DMS79 treated with DMSO at 0.1 percent for 48 hours (cell line): ENCODE measurements at places on chromosomes 3 and 15.

DNA sequence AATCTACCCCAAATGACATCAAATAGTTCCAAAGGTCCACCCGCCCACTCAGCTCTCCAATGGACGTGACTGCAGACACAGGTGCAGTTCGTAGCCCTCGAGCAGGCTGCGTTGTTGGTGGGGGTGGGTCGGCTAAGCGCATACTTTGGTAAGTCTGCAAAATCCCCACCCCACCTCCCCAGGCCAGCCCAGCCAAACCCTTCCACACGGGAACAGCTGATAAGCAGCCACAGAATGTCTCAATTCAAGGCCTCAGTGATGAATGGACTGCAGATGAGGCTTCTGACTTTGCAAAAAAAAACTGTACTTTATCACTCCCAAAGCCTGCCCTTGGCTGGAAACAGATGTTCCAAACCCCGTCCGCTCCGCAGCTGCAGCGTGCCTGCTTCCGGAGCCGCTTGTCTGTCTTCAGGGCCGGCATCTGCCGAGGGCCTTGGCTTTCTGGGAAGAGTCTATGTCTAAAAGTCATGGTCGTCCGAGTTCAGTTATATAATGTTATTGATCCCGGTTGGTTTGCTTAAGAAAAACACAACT, 38.2 kb downstream of the PCSK6 start:
- no peak for DNase-seq

- DNase-seq, result no peak
Measured at GRCh38 chr15:76401285-76401684, 64.7 kb downstream of the ISL2 start.

- DNase-seq, result peak; percentile 36
Measured at GRCh38 chr3:27483117-27484014, 818 bp downstream of the SLC4A7 start.

DNA sequence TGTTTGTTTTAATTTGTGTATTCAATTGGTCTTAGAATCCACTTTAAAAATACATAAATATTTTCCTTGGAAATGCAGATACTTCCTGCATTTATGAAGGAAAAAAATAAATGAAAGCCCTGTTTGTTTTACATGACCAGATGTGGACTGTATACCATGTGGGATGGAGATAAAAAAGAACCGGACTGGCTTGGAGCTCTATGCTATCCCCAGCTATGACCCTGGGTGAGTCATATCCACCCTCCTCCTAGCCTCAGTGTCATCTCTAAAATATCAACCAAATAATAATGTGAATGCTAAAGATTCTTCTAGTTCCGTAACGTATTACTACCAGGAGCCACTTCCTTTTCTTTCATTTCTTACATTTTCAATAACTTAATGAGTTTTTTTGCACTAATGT, 44.5 kb upstream of the PDZRN3 start:
- no peak for DNase-seq

- DNase-seq, result no peak
Measured at GRCh38 chr15:92524161-92524560, 130.5 kb downstream of the ST8SIA2 start.

- DNase-seq, result no peak
Measured at GRCh38 chr15:52682781-52683180, 3.6 kb upstream of the ATOSA start.

DNA sequence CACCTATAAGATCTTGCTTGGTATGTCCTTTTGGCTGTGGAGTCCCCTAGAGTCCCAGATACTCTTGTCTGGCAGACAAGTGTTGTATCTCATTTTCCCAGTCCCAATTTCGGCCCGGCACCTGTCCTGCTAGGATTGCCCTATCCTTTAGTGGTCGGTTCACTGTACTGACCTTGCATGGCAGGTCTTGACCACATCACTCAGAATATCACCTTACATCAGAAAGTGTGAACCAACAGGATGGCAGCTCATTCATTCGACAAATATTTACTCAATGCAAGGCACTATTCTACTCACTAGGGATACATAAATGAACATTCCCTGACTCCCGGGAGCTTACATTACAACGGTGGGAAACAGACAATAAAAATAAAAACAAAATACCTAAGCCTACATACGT, 5.7 kb upstream of the CCDC80 start:
- DNase-seq, result no peak

- no peak for DNase-seq
Measured at GRCh38 chr3:129305592-129306091, 27.0 kb downstream of the HMCES start.

- DNase-seq, result no peak
Measured at GRCh38 chr15:30859091-30859874, 44.4 kb upstream of the FAN1 start.

DNA sequence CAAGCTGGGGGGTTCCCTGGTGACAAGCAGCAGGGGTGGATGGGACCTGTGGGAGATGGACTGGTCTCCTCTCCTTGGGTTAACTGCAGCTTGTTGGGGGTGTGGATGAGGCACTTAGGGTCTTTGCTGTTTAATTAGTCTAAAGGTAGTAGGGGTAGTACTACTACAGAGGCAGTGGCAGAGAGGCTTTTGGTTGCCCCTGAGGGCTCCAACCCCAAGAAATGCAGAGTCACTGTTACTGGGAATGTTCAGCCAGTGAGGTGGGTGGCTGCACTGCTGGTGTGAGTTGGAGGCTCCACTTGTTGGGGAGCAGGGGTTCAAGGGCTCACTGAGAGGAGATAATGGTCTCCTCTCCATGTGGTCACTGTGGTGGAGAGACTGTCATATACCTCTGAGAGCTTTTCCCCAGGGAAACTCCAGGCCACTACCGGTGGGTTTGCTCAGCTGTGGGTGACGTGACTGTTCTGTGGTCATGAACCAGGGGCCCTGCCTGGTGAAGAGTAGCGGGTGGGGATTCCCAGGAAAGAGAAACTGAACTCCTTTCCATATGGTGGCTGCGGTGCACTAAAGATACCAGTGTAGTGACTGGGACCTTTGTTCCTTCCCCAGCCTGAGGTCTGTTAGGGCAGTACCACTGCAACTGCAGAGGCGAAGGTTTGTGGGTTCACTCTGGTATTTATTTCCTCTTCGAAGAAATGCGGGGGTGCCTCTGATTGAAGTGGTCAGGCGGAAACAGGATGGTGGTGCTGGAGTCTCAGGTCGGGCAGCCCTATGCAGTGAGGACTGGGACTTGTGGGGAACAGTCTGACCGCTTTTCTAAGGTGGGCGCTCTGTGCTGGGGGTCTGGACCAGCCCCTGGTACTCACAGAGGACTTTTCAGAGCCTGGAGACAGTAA, 68.9 kb upstream of the TNFSF10 start:
- no peak for DNase-seq

DNA sequence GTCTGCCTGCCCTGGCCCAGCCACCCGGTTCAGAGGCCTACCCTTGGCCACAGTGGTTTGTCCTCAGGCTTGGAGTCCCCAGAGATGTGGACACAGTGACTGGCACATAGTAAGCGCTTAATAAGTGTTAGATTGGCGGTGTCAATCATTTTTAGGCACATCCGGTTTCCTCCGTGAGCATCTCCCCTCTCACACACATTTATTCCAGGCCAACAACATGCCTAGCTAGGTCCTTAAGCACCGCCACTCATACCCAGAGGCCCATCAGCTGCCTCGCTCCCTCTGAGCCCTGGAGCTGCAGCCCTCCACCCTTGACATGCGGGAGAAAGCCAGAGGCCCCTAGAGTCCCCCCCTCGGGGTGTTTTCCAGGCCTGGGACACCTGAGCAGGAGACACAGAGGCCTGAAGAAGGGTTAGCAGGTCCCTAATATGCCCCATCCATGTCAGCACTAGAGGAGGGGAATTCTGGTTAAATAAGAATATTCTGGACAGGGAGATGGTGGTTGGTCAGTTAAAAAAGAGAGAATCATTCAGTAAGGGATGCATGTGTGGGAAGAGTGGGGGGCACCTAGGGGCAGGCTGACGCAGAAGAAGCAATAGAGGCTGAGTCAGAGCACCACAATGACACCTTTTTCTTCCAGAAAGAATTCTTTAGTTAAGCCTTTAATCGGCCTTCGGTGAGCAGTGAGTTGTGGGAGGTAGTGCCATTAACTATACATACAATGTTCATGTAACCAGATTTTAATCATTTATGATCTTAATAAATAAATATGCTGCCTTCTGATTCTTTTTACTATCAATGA, 22.3 kb downstream of the NR2F2 start:
- no peak for DNase-seq

DNA sequence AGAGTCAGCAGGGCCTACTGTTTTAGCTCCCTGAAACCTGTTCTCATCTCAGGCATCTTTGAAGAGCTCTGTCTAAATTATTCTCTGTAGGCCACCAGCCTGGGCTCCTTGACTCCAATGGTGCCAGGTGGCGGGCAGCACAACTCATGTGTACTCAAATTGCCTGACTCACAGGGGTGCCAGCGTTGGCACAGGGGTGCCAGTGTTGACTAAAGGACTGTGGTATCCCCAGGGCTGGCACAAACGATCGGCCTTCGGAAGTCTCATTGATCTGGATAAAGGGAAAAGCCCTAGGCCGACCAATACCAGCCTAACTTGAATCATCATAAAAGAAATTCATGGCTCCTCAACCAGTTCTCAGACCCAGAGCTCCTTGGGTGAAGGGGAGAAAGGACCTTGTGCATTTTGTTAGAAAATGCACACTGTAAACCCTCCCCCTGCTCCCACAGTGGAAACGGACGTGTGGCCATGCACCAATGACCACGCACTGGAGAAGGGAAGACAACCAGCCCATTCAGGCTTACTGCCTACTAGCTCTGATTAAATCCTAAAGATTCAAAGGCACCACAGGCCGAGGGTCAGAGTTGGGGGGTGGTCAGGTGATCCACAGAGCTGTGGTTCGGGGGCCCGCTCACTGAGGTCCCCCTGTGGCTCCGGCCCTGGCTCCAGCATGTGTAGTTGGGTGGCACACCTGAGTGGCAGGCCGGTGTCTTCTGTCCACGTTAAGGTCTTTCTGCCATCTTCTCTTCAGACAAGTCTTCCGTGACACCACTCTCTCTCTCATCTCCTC, 68.9 kb downstream of the NIPA2 start:
- no peak for DNase-seq

- no peak for DNase-seq
Measured at GRCh38 chr3:17259685-17260084, 374.9 kb downstream of the PLCL2 start.

DNA sequence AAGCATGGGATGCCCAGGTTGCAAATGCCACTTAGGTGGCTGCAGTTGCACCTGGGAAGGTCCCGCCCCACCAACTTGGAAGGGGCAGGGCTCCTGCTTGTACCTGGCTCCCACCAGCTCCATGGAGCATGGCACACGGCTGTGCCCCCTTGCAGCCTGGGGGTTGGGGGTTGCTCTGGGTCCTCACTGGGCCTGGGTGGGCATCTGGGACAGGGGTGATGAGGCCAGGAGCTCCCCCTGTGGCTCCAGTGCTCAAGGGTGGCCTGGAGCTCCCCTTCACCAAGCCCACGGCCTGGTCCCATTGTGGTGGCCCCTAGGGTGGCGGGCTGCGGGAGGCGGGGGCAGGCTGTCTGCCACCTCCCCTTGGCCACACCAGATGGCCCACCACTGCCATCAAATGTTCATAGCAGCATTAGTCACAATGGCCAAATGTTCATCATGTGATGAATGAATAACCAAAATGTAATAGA, 36.7 kb downstream of the GHSR start:
- no peak for DNase-seq

- no peak for DNase-seq
Measured at GRCh38 chr3:73418681-73419080, 206.1 kb downstream of the PDZRN3 start.

GRCh38 chr3:57577801-57578200, 19.3 kb downstream of the ARF4 start:
- DNase-seq, result no peak

- DNase-seq, result peak; percentile 55
Measured at GRCh38 chr3:113531826-113532697, at the start of gene SIDT1. Gene SIDT1 (plus strand): TSS chr3:113532555. CDS start chr3:113533022, 467 bp downstream.

- DNase-seq, result no peak
Measured at GRCh38 chr3:188624828-188625227, 470.9 kb downstream of the LPP start.

GRCh38 chr15:52653431-52653964, 25.7 kb downstream of the ATOSA start:
- no peak for DNase-seq

DNA sequence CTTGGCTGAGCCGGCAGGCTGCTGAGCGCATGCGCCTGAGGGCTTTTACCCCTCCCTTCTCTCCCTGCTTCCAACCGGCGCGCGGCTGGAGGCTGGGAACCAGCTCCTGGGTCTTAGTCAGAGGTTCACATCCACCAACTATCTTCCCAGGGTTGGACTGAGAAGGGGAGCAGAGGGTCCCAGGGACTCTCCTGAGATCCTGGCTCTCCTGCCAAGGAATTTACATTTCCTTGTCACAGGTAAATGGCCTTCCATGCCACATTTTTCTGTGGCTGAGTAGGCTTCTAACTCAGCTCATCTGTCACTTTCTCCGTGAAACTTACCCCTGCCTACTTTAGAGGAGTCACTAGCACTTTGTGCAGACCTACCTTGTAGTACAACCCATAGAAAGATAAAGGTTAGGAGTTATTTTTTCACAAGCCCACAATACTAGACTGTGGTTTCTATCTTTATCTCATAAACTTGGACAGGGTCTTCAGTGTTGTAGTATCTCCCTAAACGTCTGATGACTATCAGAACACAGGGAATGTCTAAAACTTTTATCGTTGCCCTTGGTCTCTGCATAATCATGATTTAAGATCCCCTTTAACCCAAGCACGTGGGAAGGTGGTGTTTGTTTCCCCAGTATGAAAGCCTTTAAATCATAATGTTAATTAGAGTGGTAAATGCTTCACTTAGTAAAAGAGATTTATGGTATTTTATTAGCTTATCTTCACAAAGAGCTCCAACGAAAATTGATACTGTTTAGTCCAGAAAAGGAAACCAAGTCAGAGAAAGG, 638 bp upstream of the TBC1D5 start:
- DNase-seq, result no peak

DNA sequence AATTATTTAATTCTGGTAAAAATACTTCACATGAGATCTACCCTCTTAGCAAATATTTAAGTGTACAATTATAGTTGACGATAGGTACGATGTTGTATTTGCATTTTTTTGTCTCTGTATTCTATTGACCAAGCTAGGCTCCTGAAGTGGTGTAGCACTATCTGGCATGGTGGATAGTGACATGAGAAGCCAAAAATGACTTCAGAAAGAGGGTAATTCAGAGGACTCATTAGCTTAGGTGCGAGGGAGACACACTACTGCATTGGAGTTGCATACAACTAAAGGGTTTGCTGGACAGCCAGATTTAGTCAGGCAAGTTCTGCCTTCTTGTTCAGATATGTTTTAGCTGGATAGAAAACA, 50.6 kb downstream of the KBTBD8 start:
- no peak for DNase-seq

- DNase-seq, result peak; percentile 46
Measured at GRCh38 chr3:93973131-93974126, at the start of gene PROS1. Gene PROS1 (minus strand): TSS chr3:93973896. CDS start chr3:93973749, 147 bp downstream.

- no peak for DNase-seq
Measured at GRCh38 chr3:24263069-24263668, 231.5 kb downstream of the THRB start.
